Ascending aorta (tissue), 2 donors: ENCODE measurements at places on chromosomes 5 and 9. TPM values are rescaled to one million over a fixed set of nuclear protein-coding genes. Genes with fewer than 3 reads are reported as not detected.

- no peak for DNase-seq
Measured at GRCh38 chr9:127505396-127506116, 54.2 kb downstream of the LRSAM1 start.

GRCh38 chr9:136352682-136353081 lies 10.9 kb downstream of the DNLZ start:
- DNase-seq, result no peak

GRCh38 chr5:52948418-52949076 lies 40.6 kb upstream of the ITGA2 start:
- peak; percentile 69 for DNase-seq

DNA sequence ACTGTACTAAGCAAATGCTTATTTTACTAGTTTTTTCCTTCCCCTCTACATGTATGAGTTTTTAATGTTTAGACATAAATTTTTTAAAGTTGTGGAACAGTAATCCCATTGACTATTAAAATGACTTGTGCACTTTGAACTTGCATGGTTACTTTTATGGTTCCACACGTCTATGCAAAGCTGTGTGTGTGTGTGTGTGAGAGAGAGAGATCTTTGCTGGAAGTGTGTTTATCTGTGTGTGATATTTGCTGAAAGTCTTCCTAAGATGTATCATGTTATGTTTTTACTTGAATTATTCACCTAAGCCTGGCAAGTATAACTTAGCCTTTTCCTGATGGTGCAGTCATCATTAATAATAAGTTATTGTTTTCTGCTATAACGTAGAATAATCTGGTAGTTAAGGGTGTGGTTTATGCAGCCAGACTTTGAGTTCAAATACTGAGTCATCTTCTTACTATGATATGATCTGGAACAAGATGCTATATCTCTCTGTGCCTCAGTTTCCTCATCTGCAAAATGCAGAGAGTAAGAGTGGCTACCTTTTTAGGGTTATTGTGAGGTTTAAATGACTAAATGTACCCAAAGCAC lies 138.6 kb downstream of the SMARCA2 start:
- no peak for DNase-seq

- no peak for DNase-seq
Measured at GRCh38 chr5:155906046-155906445, 420.9 kb upstream of the SGCD start.

- DNase-seq, result no peak
Measured at GRCh38 chr5:138504799-138505198, 38.2 kb downstream of the ETF1 start.

- no peak for DNase-seq
Measured at GRCh38 chr9:118991366-118992285, 377.6 kb downstream of the BRINP1 start.

DNA sequence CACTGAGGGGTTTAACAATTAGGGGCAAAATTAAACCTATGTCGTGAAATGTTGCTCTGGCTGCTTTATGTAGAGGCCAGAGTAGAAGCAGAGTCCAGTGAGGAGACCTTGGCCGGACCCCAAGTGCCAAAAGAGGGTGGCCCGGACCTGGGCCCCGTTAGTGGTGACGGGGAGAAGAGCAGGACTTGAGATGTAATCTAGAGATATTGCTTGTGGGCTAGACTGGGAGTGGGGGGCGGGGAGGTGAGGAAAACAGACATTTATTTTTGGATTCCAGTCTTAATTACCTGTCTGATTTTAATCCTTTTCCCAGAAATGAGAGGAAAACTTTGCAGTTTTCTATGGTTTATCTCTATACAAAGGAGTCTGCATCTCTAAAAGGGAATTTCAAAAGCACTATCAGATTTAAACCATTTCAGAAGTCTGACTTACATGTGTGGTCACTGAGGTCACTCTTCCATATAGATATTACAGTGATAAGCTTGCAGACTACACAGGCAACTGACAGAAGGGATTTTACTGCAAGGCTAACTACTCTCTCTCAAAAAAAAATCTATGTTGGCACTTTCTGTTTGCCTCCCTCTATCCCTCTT lies 108.1 kb downstream of the MED27 start:
- no peak for DNase-seq

- DNase-seq, result no peak
Measured at GRCh38 chr5:112693301-112693700, 44.4 kb upstream of the APC start.

- DNase-seq, result peak; percentile 68
Measured at GRCh38 chr5:58925627-58926540, 343.0 kb downstream of the RAB3C start.

The C9orf50 gene
- total RNA-seq, result not detected

The ELOVL7 gene
- total RNA-seq, result 41.8 TPM

The GLRA1 gene
- total RNA-seq, result not detected

The FAM200C gene
- total RNA-seq, result not detected

The RPL12 gene
- 1,924 TPM for total RNA-seq

The NMUR2 gene
- total RNA-seq, result not detected

The SLC25A2 gene
- not detected for total RNA-seq
